ENCODE measurements at places on chromosomes 3 and 15.

- DNase-seq: no peak
Observed at GRCh38 chr3:133905376-133905775, 9.7 kb upstream of the RAB6B start.

GRCh38 chr3:52400275-52400793 lies 44.6 kb downstream of the SEMA3G start:
- DNase-seq: no peak

- no peak for DNase-seq
Observed at GRCh38 chr3:140599496-140599895, 78.4 kb upstream of the TRIM42 start.

DNA sequence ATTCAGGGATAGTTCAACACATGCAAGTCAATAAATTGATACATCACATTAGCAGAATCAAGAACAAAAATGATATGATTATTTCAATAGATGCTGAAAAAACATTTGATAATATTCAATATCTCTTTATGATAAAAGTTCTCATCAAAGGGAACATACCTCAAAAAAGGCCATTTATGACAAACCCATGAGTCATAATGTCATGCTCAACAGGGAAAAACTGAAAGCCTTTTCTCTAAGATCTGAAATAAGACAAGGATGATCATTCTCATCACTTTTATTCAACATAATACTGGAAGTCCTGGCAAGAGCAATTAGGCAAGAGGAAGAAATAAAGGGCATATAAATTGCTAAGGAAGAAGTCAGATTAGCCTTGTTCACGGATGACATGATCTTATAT lies 54.1 kb upstream of the TMEM158 start:
- no peak for DNase-seq

- no peak for DNase-seq
Observed at GRCh38 chr3:146496251-146496650, 26.9 kb upstream of the PLSCR2 start.

- no peak for DNase-seq
Observed at GRCh38 chr3:60829058-60829457, 422.2 kb downstream of the FHIT start.

DNA sequence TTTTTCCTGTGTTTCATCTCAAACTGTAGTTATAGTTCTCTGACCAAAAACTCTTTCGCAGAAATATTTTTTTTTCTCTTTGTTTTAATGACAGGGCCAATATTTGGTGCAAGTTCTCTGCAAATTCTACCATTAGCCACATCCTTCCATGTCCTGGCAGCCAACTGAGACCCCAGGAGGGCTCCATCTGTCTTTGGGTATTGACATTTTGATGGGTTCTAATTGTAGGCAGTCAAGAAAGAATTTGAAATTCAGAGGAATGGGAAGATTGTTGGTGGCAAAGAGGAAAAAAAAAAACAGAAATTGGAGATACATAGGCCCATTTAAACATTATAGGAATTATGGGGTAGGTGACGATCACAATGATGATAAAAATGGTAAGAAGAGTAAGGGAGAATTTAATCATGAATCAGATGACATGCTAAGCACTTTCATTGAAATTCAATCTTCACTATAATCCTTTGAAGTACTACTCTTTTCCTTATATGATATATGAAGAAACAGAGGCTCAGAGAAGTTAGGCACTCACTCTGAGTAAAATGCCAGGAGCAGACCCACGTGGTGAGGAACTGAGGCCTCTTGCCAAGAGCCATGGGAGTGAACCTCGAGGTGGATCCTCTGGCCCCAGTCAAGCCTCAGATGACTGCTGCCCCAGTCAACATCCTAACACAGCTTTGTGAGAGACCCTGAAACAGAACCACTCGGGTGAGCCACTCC lies 151.4 kb downstream of the PDZRN3 start:
- DNase-seq: no peak

DNA sequence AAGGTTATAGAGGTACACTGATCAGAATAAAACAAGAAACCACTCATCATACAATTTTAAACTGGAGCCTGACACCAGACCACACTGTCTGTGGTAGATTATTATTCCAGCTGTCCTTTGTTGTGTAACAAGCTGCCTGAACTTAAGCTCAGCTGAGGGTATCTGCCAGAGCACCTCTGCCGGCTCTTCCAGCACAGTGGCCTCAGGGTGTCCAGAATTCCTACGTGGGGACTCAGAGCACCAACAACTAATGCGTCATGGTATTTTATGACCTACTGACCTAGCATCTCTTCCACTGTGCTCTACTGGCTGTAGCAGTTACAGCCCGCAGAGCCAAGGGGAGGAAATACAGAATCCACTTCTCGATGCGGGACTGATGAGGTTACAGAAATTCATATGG lies 15.6 kb upstream of the RAF1 start:
- no peak for DNase-seq

DNA sequence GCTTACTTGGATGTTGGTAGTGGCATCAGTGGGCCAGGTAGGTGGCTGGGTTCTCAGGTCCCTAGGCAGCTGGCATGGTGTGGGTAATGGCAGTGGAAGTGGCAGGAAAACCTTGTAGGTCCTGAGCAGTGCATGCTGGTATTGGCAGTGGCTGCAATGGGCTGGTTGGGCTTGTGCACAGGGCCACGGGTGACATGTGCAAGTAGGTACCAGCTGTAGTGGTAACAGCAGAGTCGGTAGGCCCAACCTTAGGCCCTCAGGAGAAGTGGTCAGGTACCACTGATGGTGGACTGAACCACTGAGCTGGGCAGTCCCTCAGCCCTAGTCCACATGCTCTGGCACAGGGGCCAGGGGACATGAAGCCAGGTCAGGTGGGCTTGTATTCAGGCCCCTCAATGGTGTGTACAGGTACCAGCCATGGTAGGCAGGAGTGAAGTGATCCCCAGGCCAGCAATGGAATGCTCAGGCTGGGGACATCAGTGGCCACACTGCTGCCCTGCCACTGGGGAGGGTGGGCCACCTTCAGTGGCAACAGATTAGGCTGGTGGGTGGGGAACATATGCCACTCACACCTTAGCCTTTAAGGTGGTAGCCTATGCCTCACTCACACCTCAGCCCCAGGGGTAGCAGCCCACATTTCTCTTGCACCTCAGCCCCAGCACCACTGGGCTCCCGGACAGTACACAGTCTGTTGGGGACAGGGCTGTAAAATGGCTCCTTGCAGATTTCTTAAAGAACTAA lies 118.1 kb downstream of the LRRK1 start:
- DNase-seq: no peak

- DNase-seq: no peak
Observed at GRCh38 chr15:45858491-45858890, 223.7 kb downstream of the SQOR start.

GRCh38 chr3:57911593-57911992 lies 96.6 kb upstream of the FLNB start:
- DNase-seq: no peak

- no peak for DNase-seq
Observed at GRCh38 chr3:179146911-179147513, 1.1 kb upstream of the PIK3CA start.

DNA sequence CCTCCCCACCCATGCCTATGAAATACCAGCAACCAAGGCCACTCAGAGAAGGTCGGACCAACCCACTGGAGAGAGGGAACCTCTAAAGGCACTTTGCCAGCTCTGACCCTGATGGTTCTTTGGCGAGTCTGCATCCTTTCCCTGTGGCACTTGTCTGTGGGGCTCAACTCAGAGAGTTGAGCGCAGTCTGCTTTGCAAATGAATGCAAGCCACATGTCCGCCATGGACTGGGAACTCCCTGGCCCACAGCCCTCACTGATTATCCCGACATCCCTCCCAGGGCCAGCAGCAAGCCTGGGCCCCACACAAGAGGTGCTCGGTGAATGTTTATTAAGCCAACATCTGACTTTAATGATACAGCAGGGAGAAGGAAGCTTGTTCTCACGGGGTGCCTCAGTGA lies 55.5 kb upstream of the HES1 start:
- DNase-seq: no peak

DNA sequence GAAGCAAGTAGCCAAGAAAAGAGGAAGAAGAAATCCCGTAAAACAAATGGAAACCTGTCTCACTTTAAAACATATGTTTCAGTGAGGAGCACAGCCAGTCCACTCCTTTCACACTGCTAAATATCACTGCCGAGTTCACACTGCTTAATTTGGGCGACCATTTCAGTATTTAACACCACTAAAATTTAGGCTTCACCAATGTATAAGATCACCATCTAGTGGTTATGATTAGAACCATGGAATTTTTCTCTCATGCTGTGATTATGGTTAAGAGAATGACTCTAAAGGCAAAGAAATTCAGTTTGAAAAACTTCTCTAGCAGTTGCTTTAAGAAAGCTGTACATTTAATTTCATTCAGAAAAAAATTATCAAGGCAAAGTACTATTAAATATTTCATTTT lies 16.6 kb downstream of the SLC4A7 start:
- no peak for DNase-seq

DNA sequence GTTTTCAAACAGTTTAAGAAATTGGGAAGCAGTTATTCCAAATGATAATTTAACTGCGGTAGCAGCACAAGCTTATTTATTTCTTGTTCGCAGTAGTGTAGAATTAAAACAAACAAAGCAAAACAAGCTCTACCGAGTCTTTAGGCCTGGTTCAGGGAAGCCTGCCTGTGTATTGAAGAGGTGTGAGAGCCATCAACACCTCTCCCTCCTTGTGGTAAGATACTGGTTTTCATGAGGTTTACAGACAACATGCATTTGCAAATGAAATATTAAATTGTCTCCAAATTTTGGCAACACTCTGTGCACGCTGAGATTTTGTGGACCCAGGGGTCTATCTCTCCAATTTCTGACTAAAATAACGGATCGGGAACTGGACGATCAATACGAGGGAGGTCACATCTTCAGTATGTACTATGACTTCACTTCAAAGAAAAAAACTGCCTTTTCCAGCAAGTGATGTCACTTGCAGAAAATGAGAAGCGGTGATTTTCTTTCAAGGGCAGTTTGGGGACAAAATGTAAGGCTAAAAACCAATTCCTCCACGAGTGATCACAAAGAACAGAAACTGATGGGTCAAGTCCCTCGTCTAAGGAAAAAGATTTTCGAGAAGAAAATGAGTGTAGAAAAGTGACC lies 721 bp downstream of the ATR start:
- DNase-seq: no peak

- DNase-seq: no peak
Observed at GRCh38 chr3:132261506-132261905, 55.7 kb upstream of the ACP3 start.

DNA sequence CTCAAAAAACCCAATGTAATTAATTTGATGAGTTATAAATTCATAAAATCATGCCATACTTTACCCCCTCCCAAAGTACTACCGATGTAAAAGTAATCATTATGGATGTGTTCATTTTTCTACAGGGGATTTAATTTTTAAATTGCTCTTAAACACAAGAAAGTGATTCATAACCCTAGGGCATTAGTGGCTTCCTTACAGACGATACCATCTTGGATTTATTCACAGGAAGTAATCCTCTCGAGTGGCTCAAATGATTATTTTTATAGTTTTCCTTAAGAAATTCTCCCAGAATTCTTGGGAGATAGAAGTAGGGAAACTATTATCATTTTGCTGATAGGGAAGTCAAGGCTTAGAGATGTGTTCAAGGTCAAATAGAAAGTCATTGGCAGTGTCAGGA lies 80.9 kb downstream of the PEX5L start:
- no peak for DNase-seq

DNA sequence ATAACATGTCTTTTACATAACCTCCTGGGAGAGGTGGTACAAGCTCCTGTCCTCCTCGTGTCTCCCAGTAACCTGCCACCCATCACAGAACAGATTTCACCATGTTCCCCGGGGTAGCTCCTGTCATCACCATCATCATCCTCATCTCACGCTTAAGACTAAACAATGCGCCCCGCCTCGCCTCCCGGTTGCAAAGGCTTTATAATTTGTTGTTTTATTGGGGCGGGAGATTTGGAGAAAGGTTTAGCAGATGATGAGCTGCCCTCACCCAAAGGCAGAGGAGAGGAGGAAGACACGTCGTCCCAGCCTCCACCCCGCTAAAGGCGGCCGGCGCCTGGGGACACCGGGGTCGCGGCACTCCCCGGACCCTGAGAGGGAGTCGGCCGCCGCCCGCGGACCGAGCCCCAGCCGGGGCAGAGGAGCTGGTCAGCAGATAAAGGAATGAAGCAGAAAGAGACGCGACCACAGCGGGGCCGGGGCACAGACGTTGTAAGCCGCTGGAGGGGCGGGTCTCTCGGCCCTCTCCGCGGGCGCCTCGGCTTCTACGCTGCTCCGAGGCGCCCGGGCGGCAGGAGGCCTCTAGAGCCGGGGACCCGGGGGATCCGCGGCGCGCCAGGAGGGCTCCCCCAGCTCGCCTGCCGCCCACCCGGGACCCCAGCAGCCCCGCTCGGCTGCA lies 589 bp downstream of the HERC1 start:
- DNase-seq: peak; percentile 39

GRCh38 chr15:23420806-23421575 lies 26.1 kb downstream of the GOLGA6L2 start:
- no peak for DNase-seq

DNA sequence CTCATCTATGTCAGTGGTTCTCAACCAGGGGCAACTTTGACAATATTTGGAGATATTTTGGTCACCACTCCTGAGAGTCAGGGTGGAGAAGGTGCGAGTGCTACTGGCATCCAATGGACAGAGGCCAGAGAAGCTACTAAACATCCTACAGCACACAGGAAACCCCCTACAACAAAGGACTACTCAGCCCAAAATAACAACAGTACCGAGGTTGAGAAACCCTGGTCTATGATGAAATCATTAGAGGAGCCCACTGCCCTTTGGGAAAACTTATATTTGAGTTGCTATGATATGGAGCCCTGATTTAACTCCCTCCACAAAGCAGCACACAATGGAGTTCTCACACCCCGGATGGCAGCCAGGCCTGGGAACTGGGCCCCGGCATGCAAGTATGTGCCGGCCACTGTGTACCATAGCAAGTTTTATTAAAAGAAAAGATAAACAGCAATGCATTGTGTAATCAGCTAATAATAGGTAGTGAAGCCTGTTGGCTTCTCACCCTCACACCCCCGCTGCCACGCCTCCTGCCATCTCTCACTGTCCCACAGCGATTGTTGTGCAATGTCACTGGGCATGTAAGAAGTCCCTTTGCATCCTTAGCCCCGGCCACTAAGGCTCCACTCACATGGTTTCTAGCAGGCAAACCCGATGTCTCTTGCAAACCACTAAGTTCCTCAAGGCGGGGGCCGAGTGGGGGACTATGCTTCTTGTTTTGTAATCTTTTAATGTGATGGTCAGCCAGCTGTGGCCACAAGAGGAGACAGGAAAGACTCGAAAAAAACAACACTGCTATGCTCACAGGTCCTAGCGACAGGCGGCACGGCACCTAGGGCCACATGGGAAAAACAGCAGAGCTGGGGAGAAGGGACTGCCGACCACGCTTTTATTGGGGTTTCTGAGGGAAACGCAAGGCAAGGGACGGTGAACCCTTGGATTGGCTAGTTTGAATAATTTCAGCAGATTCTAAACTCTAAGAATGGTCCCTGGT lies 110.0 kb downstream of the AQP9 start:
- DNase-seq: no peak

All from activated naive CD4-positive, alpha-beta T cell (primary cell).